ENCODE measurements at places on chromosomes 5 and 9.
A peak's percentile ranks its signal among the peaks of the same experiment; 100 is the strongest.

- DNase-seq = no peak
Measured at GRCh38 chr9:134917431-134918373, at the start of gene FCN1. Gene FCN1, minus strand, starts transcription at chr9:134917912. Its CDS starts 41 bp downstream, at chr9:134917871.

GRCh38 chr5:139739150-139739974 is 56.2 kb upstream of the PSD2 start:
- no peak for DNase-seq

- DNase-seq = no peak
Measured at GRCh38 chr5:109649318-109649717, 40.4 kb upstream of the MAN2A1 start.

DNA sequence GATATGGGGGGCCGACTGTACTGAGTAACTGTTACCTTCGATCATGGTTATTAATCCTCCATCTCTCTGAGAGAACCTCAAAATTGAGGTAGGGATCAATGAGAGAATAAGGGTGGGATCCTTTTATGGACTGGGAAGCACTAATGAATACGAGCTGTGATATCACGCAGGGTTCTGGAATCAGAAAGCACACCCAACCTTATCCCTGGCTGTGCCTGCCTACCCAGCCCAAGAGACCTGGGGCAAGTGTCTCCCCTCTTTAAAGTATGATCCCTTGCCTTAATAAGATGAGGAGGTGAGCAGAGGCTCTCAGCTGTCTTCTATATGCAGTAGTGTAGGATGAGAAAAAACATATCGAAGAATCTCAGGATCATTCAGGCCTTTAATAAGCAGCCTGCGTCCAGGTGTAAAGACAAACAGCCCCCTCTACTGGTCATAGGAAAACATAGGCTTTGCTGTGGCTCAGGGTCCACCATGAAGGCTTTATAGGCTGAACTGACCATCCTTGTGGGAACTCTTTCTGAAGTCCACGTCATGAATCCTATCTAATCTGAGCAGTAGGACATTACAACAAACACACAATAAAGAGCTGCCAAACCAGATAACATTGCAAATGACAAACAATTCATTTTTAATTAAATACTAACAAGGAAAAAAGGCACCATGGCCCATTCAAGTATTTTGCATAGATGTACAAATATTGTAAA is 16.8 kb downstream of the NIPAL4 start:
- peak; percentile 16 for DNase-seq

DNA sequence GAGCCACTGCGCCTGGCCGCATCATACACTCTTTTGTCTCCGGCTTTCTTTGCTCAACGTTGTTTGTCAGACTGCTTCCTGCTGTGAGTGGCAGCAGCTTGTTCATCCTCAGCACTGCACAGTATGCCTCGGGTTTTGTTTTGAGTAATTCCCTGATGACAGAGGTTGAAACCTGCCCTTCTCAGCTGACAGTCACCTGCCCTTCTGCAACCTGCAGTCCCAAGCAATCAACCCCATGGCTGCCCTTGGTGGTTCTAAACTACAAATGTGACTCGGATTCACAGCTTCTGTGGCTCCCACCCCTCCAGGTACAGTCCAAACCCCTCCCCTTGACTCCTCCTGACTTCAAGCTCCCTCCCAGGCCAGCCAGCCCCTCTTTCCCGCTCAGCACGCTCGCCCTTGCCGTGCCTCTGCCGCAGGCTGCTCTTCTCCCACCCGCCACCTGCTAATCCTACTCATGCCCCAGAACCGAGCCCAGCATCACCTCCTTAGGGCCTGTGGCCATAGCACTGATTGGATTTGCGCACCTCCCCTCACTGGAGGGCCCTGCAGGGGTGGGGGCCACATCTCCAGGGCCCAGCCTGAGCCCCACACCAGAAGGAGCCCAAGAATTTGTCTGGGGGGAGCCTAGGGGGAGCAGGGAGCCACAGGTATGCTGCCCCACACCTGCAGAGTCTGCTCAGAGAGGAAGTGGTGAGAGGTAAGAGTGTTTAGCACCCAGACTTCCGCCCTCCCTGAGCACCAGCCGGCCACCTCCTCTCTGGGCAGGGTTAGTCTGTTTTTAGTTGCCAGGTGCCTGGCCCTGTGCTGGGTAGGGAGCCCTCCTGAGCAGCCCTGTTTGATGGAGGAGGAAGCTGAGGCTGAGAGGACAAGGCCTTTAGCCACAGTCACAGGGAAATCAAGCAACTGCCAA is 10.1 kb downstream of the EEIG1 start:
- DNase-seq = peak; percentile 78

- no peak for DNase-seq
Measured at GRCh38 chr5:13566871-13567339, 377.6 kb downstream of the DNAH5 start.

DNA sequence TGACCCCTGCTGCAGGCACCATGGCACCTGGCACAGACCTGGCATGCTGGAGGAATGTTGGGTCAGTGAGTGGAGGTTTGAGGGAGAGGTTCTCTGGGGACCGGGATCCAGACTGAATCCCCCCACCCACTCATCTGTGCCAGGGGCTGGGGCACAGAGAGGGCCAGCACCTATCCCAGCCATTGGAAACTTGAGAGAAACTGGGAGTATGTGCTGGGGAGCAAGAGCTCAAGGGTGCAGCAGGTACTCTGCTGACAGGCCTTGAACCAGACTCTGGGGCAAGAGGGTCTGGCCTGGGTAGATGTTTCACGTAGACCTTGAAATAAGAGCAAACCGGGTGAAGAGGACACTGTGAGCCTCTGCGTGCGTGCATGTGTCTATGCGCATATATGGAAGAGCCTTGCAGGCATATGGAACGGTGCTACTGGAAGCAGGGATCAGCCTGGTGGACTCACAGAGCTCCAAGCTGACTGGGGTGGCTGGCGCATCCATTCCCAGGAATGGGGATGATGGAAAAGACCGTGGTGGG is 8.8 kb downstream of the FGF18 start:
- DNase-seq = no peak

GRCh38 chr5:139644646-139645429 is 3.3 kb upstream of the CXXC5 start:
- DNase-seq = no peak

DNA sequence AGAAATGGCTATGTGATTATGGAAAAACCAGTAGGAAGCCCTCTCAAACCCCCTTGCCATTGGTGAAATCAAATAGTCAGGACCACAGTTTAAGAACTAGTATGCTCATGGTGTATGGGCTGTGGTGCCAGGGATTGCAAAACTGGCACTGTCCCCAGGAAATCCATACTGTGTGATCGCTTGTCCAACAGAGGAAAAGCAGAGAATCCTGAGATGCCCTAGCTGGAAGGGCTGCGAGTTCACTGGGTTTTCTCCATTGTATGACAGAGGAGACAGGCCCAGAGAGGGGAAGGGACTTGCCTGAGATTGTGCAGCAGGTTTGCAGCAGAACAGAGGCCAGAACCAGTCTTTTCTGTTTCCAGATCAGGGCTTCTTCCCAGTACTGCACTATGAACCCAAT is 12.5 kb downstream of the SEC61B start:
- no peak for DNase-seq

- DNase-seq = no peak
Measured at GRCh38 chr5:100505984-100506670, 29.0 kb upstream of the FAM174A start.

DNA sequence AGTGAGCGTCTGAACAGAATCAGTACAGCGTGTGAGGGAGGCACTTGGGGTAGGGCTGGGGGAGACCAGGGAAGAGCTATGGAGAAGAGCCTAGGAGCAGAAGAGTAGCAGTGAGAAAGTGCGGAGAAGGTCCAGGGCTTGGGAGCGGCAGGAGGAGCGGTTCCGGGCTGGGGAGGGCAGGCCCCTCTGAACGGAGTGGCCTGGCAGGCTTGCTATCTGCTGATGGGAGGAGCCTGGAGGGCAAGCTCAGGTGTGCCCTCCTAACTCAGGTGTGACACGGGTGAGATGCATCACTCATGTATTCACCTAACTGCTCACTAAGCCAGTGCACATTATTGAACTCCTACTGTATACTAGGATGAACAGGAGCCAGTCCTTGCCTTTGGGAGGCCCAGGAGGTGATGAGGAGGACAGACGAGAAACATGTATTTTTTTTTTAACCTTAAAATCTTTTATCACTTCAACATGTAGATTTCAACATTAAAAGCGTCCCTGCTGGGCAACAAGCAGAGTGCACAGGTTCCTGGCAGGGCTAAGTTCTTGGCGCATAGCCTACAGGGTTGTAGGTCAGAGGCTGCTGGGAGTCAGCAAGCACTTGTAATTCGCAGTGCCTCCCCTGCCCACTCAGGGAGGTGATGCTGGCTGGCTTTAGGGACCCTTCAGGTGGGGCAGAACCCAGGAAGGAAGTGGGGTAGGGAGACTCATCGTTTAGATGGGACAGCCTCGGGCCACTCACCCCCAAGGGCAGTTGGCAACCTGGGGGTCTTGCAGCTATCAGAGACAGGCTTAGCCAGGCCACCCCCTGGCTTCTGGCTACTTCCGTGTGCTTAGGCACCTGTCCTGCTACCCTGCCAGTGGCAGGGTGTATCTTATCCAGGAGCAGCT is 55.5 kb downstream of the TMOD1 start:
- DNase-seq = no peak

DNA sequence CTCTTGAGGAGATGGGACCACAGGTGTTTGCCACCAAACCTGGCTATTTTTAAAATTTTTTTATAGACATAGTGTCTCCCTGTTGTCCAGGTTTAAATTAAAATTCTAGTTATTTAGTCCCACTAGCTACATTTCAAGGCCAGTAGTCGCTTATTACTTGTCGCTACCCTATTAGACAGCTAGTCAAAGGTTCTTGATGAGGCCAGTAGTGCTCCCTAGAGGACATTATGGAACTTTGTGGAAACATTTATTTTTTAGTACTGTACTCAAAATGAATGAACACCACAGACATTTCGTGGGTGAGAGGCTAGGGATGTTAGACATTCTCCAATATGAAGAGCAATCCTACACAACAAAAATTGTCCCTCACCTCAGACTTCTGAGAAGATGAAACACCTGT is 14.4 kb upstream of the GRXCR2 start:
- no peak for DNase-seq

DNA sequence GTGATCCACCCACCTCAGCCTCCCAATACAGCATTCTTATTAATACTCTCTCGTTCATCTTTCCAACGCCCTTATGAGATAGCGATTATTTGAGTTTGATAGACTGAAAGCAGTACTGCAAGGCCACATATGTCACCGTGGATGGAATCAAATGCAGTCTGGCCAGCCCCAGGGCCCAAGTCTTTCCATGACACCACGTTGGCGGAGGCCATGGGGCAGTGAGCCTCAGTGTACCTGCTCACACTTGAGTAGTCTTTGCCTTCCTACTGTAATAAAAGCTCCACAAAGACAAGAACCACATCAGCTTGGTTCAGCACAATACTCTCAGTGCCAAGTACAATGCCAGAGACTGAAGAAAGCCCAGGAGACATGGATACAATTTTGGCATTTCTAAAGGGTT is 88.5 kb downstream of the TTLL11 start:
- DNase-seq = no peak

DNA sequence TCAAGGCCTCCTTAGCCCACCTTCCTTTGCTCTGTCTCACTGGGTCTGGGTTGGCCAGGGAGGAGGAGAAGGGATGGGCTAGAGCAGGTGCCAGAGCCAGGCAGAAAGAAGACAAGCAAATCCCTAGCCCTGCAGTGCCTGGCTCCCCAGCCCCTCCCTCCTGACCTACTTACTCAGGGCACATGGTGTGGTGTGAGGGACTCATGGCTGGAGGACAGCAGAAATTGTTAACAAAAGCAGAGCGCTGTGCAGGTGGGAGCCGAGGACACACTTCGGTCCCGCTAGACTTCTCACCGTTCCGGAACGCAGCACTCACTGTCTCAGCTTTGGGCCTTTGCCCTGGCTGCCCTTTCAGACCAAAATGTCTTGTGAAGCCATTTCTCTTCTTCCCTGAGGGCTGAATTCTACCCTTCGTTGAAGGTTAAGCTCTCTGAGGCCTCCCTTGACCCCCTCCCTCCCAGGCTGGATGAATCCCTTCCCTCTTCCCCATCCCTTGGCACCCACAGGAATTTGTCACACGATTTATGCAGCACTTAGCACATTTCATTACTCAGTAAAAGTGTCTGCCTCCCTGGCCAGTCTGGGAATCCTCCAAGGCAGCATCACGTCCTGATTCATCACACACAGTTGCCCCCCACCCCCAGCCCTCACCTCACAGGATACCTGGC is 263.9 kb upstream of the TRPC7 start:
- no peak for DNase-seq

DNA sequence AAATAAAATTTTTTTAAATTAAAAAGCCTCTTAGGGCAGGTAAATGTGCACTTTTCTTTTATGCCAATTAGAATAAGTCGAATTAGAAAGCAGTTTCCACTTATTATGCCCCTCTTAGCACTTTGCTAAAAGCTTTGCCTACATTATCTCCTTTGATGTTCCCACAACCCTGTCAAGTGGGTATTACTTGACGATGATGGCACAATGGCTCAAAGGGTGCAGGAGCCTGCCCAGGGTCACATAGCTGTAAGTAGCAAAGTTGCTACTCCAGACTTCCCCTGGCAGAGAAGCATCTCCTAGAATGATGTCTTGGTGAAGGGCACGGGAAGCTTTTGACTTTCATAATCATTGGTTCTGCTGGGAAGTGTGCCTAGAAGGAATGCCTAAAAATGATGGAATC is 18.4 kb upstream of the IQGAP2 start:
- peak; percentile 31 for DNase-seq

GRCh38 chr9:133453651-133454050 is 6.1 kb upstream of the CACFD1 start:
- no peak for DNase-seq

DNA sequence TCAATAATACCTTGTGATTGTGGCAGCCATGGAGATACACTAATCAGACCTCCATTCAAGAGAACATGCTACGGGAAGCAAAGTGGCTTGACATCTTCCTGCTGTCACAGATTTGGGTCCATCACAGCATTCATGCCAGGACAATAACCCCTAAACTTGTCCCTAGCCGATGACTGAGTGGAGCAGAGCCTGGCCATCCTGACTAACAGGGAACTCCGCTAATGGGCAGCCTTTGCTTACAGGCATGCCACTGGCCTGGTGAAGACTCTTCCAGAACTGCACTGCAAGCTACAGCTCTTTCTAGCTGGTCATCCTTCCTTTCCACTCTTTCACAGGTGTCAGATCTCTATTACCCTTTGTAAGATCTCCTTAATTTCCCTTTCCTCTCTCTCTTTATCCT is 16.0 kb downstream of the FAM174A start:
- DNase-seq = no peak

- DNase-seq = no peak
Measured at GRCh38 chr9:115922444-115922843, 231.1 kb upstream of the PAPPA start.

GRCh38 chr5:140509898-140510297 is 37.6 kb upstream of the EIF4EBP3 start:
- DNase-seq = no peak

DNA sequence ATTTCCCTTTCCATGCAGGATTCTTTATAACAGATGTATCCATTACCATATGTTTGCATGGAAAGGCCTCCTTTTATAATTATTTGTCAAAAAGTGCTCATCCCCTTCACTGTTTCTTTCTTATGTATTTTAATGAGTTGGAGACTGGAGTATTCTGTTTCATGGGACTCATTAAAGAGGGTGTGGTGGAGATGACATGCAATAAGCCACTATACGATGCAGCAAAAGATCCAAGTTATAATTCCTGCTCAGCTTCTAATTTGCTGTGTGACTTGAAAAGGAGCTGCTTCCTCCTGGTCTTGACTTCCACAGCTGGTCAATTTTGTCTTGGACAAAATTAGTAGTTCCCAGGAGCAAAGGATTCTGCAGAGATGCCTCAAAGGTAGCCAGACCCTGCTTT is 13.9 kb downstream of the SGCD start:
- DNase-seq = no peak

All from central memory CD4-positive, alpha-beta T cell (primary cell).